Activated CD8-positive, alpha-beta memory T cell treated with anti-CD3 and anti-CD28 coated beads for 1 hour (primary cell): ENCODE measurements at places on chromosomes 6 and 20.
A peak's percentile ranks its signal among the peaks of the same experiment; 100 is the strongest.

GRCh38 chr6:118246406-118246805, 301.7 kb upstream of the PLN start:
- DNase-seq, result no peak

DNA sequence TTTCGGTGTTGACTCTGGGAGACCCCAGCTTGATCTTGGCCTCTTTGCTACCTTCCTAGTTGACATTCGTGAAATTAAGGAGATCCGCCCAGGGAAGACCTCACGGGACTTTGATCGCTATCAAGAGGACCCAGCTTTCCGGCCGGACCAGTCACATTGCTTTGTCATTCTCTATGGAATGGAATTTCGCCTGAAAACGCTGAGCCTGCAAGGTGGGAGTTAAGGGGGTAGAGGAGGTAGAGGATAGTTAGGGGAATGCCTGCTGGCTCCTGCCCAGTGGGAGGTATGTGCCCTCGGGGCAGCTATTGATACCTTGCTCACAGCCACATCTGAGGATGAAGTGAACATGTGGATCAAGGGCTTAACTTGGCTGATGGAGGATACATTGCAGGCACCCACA, 22.2 kb downstream of the PLCG1 start:
- DNase-seq, result no peak

- DNase-seq, result no peak
These were observed 10.9 kb upstream of the SLC17A5 start for GRCh38 chr6:73664701-73665100.

DNA sequence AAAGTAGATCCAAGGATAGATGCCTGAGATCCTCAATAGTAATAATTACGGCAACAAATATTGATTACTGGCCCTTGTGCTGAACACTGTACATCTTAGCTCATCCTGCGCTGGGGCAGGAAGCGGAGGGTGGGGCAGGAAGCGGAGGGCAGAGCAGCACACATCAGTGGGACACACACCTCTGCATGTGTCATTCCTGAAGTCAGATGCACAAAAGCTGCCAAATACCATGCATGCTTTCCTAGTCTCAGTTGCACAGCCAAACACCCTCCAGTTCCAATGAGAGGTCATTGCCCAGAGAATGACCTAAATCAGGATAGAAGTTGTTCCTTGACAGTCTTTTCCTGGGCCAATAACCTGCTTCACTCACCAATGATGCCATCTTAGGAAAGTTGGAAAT, 74.4 kb upstream of the FOXC1 start:
- DNase-seq, result peak; percentile 19

DNA sequence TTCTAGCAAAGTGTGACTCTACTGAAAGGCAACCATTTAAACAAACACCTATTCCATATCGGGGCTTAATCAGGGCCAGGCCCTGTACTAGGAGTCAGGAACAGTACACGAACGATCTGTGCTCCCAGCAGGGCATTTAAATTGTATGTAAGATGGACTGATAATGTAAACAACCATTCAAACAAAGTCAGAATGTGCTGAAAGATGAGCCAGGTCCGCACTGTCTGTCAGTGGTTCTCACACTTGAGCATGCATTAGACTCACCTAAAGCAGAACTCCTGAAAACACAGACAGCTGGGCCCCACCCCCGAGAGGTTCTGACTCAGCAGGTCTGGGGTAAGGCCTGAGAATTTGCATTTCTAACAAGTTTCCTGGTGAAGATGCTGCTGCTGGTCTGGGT, 81.6 kb downstream of the PXDC1 start:
- no peak for DNase-seq

- no peak for DNase-seq
These were observed 100.8 kb downstream of the SYCP2 start for GRCh38 chr20:59832406-59833363.

DNA sequence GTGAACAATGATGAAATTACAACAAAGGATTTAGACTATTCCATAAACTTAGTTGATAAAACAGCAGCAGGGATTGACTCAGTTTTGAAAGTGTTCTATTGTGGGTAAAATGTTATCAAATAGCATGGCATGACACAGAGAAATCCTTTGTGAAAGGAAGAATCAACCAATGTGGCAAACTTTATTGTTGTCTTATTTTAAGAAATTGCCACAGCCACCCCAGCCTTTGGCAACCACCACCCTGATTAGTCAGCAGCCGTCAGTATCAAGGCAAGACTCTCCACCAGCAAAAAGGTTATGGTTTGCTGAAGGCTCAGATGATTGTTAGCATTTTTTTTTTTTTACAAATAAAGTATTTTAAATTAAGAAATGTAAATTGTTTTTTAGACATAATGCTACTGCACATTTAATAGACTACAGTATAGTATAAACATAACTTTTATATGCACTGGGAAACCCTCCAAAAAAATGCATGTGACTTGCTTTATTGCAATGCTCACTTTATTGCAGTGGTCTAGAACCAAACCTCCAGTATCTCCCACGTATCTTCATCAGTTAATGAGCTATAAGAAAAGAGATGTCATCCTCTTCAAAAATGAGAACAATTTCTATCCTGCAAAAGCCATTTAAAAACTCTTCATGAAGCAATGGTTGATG, 162.7 kb downstream of the SOBP start:
- no peak for DNase-seq

DNA sequence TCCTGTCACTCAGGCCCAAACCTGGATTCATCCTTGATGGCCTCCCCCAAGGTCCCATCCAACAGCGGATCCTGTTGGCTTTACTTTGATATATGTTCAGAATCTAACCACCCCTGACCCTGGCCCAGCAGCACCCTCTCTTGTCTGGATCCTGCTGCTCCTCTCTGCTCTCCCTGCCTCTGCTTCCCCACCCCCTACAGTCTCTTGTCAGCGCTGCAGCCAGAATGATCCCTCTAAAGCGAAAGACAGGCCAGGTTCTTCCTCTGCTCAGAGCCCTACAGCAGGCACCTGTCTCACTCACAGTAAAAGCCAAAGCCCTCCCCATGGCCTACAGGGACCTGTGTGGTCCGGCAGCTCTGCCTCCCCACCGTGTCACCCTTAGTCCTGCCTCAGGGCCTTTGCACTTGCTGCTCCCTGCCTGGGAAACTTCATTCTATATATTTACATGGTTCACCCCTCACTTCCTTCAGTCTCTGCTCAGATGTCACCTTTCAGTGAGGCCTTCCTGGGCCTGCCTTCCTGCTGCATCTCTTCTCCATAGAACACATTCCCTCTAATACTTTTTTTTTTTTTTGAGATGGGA, 37.4 kb upstream of the KCNB1 start:
- DNase-seq, result no peak

GRCh38 chr6:40947876-40948526, 91.0 kb downstream of the UNC5CL start:
- no peak for DNase-seq

GRCh38 chr6:8057793-8058192, 6.4 kb downstream of the BLOC1S5 start:
- DNase-seq, result no peak

DNA sequence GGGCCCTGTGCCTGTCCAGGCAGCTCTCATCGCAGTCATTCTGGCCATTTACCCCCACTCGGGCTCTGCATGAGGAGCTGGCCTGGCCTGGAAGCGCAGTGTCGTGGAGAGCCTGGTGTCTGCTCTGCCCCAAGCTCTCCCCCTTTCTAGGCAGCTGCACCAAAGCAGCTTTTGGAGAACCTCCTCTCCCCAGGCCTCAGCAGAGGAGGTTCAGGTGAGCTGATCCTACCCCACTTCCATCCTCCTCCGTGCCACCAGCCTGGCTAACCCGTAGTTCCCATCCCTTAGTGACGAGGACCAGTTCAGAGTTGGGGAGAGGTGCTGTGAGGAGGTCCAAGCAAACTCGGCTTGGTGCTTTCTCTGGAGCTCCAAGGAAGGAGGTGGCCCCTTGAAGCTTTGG, 30.5 kb upstream of the PHACTR3 start:
- DNase-seq, result no peak

- DNase-seq, result no peak
These were observed 72.2 kb upstream of the FUCA2 start for GRCh38 chr6:143583542-143584327.

- DNase-seq, result peak; percentile 83
These were observed 2.2 kb downstream of the PIM1 start for GRCh38 chr6:37171970-37172812.

DNA sequence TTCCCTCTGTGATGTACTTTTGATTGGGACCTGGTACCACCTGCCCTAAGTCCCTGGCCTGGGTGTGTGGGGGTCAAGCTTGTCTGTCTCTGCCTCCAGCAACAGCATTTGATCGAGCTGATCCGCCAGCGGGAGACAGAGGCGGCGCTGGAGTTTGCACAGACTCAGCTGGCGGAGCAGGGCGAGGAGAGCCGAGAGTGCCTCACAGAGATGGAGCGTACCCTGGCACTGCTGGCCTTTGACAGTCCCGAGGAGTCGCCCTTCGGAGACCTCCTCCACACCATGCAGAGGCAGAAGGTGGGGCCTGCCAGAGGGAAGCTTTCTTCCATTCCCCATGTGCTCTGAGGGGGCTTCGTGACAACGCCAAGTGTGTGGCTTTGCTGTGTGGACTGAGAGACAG, 5.4 kb downstream of the GID8 start:
- no peak for DNase-seq

DNA sequence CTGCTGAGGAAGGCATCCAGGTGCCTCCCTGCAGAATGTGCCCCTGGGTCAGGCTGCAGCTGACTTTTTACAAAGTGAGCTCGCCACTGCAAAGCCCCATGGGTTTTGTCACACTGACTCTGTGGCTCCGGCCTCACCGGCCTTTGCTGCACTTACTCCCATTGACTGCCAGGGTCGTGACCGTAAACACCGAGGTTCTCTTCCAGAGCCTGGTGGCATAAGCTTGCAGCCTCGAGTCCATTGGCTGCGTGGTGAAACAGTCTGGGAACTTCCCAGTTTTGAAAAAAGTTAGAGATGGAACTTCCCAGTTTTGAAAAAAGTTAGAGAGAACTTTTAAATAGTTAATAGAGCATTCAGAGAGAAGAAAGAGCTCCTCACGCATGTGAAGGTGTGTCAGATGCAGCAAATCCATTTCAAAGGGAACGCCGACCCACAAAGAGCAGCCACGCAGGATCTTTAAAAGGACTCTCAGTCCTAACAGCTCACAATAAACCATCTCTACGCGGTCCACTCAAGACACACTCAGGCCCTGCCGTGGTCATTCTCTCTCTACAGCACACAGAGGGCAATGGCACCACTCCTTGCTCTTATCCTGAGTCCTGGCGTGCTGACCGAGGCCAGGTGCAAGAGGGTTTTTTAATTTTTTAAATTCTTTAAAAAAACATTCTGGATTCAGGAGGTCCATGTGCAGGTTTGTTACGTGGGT, 12.8 kb downstream of the RAMACL start:
- no peak for DNase-seq

GRCh38 chr6:34514112-34514511, 42.0 kb downstream of the SPDEF start:
- DNase-seq, result no peak

GRCh38 chr6:31112478-31112877, at the start of gene C6orf15:
C6orf15 (minus strand) TSS chr6:31112575; CDS start chr6:31112555, 20 bp downstream.
- DNase-seq, result no peak

DNA sequence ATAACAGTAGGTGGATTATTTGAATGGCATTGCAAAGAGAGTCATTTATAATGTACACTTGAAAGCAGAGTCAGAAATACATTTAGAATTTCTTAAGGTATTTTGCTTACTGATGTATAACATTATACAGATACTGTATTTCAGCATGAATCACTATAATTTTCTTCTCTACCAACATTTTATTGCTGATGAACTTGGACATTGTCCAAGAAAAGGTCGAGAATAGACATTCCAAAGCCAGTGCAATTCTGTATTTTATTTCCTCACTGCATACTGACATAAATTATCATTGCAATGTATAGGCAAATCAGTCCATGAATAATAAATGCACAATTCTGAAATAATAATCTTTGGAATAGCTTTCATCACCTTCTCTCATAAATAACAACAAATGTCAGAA, 1420.0 kb upstream of the EYS start:
- no peak for DNase-seq

DNA sequence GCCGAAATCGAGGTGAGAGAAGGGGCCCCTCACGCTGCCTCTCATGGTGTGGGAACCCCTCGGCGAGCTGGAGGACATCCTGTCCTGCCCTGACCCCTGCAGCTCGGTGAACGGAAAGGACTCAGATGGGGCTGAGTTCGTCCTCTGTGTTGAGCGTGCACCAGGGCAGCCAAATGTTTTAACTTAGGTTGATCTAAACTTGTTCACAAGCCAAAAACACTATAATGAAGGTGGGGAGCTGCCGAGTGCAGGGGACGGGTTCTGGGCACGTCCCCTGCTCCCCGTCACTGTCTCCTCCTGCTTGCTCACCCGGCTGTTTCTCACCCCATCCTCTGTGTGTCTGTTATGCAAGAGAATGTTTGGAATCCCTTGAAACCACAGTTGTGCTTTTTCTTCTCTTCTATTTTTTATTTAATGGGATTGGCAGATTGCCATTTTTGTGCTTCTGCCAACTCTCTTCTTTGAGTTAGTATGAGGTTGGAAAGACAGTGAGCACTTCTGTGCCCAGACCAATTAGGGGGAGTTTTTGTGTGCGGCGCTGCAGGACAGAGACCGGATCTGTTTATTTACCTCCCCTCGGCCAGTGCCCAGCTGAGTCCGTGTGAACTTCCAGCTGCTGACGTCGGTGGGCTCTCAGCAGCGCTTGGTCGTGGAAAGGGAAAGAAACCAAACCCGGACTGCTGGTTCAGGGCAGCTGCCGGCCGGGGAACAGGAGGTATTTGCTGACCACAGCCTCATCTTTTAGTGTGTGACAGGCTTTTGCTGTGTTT, 158.1 kb downstream of the DTNBP1 start:
- no peak for DNase-seq

GRCh38 chr6:27816906-27817305, 95.3 kb downstream of the OR2B2 start:
- no peak for DNase-seq

- no peak for DNase-seq
These were observed 30.3 kb upstream of the SHLD1 start for GRCh38 chr20:5719861-5720403.

- DNase-seq, result no peak
These were observed 88.8 kb downstream of the MAP3K4 start for GRCh38 chr6:161080263-161080970.

- no peak for DNase-seq
These were observed 1.3 kb upstream of the REPS1 start for GRCh38 chr6:138989098-138989983.

- DNase-seq, result no peak
These were observed 112.3 kb downstream of the RCAN2 start for GRCh38 chr6:46378882-46379416.

DNA sequence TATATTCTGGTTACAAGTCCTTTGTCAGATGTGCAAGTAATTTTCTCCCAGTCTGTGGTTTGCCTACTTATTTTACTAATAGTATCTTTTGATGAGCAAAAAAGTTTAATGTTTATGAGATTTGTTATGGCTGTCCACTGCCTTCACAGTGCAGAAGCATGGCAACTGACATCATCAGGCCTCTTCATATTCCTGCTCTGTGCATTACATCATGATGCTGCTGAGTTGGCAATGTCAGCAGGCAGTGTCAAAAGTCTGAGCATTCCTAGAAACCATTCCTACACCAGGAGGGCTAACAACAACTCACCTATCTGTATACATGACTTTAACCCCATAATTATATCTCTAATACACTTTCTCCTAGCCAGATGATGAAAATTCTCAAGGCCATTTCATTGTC, 10.8 kb upstream of the OR2B2 start:
- DNase-seq, result no peak

- DNase-seq, result peak; percentile 24
These were observed 138.8 kb downstream of the HIVEP1 start for GRCh38 chr6:12150812-12151432.
